Kidney (tissue), 22 donors: ENCODE measurements at places on chromosomes 7 and 10. TPM values are rescaled to one million over a fixed set of nuclear protein-coding genes. Genes with fewer than 3 reads are reported as not detected.

SLC16A12 gene
- 19.0 TPM for polyA plus RNA-seq

SKIDA1 gene
- 0.71 TPM for polyA plus RNA-seq

C10orf105 gene
- not detected for polyA plus RNA-seq

ACTR3C gene
- polyA plus RNA-seq = 15.8 TPM

DNAJB12 gene
- polyA plus RNA-seq = 32.0 TPM

ITIH2 gene
- polyA plus RNA-seq = 1.2 TPM
